Activated CD4-positive, alpha-beta T cell treated with anti-CD3 and anti-CD28 coated beads for 24 hours (primary cell): ENCODE measurements at places on chromosomes 11 and 22.

GRCh38 chr11:106088896-106089295, 11.4 kb downstream of the AASDHPPT start:
- no peak for DNase-seq

DNA sequence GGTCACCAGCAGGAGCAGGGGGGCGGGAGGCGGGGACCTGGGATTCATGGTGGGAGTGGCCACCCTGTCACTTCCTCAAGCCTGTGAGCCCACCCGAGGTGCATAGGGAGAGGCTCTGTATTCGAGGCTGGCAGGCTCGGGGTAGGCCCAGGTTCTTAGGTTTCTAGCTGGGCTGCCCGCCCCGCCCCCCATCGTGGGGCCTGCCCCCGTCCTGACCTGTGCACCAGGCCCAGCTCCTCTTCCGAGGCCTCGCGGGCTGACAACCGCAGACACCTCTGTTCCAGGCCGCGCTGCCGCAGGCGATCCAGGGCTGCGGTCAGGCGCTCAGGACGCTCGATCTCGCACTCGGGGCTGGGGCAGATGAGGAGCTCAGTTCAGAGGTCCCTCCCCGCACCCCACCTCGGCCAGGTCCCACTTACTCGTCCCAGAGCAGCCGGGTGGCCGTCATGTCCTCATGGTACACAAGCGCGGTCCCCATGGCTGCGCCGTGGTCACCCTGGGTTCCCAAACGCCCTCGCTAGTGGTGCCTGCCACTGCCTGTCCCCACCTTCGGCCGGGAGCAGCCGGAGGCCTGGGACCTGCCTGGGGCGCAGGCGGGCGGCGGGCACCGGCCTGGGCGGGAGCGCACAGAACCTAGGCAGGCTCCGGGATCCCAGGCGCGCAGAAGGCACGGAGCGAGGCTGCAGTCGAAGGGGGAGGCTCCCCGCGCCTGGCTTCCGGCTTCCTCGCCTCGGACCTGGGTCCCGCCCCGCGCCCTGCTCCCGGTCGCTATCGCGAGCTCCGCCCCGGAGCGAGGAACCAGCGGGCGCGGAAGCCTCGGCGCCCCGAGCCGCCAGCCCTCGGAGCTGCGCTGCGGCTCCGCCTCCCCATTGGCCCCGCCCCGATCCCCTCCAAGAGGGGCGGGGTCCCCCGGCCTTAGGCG, at the start of gene HDAC10:
Gene HDAC10 (minus strand): TSS at position 711 of the 922 bp plus-strand sequence. CDS start 233 bp downstream, at position 478.
- DNase-seq = peak; percentile 77

- no peak for DNase-seq
Observed at GRCh38 chr11:80155412-80156017, 714.7 kb upstream of the TENM4 start.

- DNase-seq = no peak
Observed at GRCh38 chr11:45929486-45930030, 7.1 kb downstream of the LARGE2 start.

- no peak for DNase-seq
Observed at GRCh38 chr11:116114198-116114651, 610.0 kb upstream of the CADM1 start.

DNA sequence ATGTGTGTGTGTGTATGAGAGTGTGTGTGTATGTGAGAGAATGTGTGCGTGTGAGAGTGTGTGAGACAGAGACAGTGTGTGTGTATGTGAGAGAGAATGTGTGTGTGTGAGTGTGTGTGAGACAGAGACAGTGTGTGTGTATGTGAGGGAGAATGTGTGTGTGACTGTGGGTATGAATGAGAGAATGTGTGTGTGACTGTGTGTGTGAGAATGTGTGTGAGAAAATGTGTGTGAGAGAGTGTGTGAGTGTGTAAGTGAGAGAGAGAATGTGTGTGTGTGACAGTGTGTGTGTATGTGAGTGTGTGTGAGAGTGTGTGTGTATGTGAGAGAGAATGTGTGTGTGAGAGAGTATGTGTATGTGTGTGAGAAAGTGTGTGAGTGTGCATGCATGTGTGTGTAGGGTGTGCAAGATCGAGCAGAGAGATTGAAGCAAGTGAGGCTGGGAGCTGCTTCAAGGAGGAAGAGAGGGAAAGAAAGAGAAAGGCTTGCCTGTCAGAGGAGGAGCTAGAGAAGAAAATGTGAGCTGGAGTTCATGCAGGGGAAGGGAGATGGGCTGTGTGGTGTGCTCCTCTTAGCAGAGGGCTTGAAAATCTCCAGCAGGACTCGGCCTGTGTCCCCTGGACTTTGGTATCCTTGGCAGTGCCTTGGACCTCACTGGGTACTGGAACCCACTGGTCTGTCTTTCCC, 27.7 kb upstream of the TP53I11 start:
- DNase-seq = no peak

DNA sequence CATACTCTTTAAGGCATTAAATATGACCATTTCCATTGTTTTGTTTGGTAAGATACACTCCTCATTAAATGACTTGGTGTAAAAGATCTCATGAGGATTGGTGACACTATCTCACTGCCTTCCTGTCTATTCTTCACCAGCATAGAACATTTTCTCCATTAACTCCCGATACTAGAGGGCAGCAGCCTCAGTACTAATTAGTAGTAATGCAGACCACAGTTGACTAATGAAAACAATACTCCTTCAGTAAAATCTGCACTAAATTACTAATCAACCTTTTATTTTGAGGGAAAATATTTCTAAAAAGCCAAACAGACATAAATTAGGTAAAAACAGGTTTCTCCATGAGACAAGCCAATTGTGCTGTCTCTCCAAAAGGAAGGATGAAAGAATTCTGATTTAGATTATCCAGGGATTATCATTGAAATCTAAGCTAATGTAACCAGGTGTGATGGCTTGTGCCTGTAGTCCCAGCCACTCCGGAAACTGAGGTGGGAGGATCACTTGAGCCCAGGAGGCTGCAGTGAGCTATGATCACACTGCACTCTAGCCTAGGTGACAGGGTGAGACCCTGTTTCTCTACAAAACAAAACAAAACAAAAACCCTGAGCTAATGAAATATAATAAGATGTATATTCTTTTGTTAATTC, 9.4 kb downstream of the PGM2L1 start:
- peak; percentile 72 for DNase-seq

GRCh38 chr22:46084943-46085827, 65.1 kb upstream of the PPARA start:
- DNase-seq = no peak
